ENCODE measurements at places on chromosomes 6 and 20. TPM values are rescaled to one million over a fixed set of nuclear protein-coding genes. Genes with fewer than 3 reads are reported as not detected.

Gene MAP3K4
- 13.8 TPM for total RNA-seq

Gene PTCHD4
- 1.6 TPM for total RNA-seq

Gene SIGLEC1
- not detected for total RNA-seq

Gene GPLD1
- total RNA-seq = 0.74 TPM

Gene REM1
- total RNA-seq = not detected

Gene TGM3
- 0.14 TPM for total RNA-seq

Gene SYCP2
- 0.21 TPM for total RNA-seq

Gene TMEM217
- total RNA-seq = 0.46 TPM

Gene CENPQ
- total RNA-seq = 10.5 TPM

Gene LY6G6F
- total RNA-seq = not detected

Gene GINM1
- total RNA-seq = 29.1 TPM

Gene TP53TG5
- not detected for total RNA-seq

Gene SLC17A2
- total RNA-seq = not detected

Gene PHACTR3
- total RNA-seq = 13.6 TPM

Gene GSTA2
- total RNA-seq = not detected

Gene SRPK1
- total RNA-seq = 101 TPM

Gene GSTA3
- total RNA-seq = not detected

Gene CAP2
- 3.7 TPM for total RNA-seq

Gene SGK2
- total RNA-seq = not detected

Gene TRDN
- not detected for total RNA-seq

Gene TCP11
- not detected for total RNA-seq

Gene IPCEF1
- total RNA-seq = 0.07 TPM

Gene CASS4
- total RNA-seq = 0.21 TPM

Gene CCN2
- 16.1 TPM for total RNA-seq

Gene SAMHD1
- 7.4 TPM for total RNA-seq

Gene KHDC1
- 1.7 TPM for total RNA-seq

Gene OR2B6
- not detected for total RNA-seq

Gene ZNF391
- total RNA-seq = 2.8 TPM

Gene GTF2H4
- total RNA-seq = 15.9 TPM

Gene ZNF318
- 4.4 TPM for total RNA-seq

Gene RIMS1
- 0.35 TPM for total RNA-seq

Gene ZSCAN31
- 5.0 TPM for total RNA-seq

Gene SLC17A9
- 1.6 TPM for total RNA-seq

Gene MYLK2
- not detected for total RNA-seq

Gene MLIP
- not detected for total RNA-seq

Gene ATRN
- 22.6 TPM for total RNA-seq

Gene KIF25
- not detected for total RNA-seq

Gene SLC25A27
- total RNA-seq = 3.1 TPM

Gene PRND
- total RNA-seq = not detected

Gene SNX14
- 42.5 TPM for total RNA-seq

Gene RNF182
- total RNA-seq = not detected

Gene AIF1
- total RNA-seq = not detected

Gene FAM83D
- 32.0 TPM for total RNA-seq

Gene BEND6
- total RNA-seq = 0.28 TPM

Gene OXT
- total RNA-seq = not detected

Gene ZNF334
- total RNA-seq = 2.0 TPM

Gene RAB44
- total RNA-seq = 0.07 TPM

Gene IL20RA
- total RNA-seq = 3.8 TPM

Gene FOXS1
- total RNA-seq = not detected

Gene ME1
- total RNA-seq = 29.6 TPM

Gene RBBP8NL
- 4.2 TPM for total RNA-seq

Gene CYP24A1
- total RNA-seq = 6.3 TPM

Gene ACSS1
- 1.3 TPM for total RNA-seq

Gene C20orf204
- total RNA-seq = 0.74 TPM

Gene SLC32A1
- total RNA-seq = not detected

Gene SLC35F1
- total RNA-seq = not detected

Measured in airway epithelial cell (primary cell).